ENCODE measurements at places on chromosomes 1 and 21.

GRCh38 chr1:172699111-172699510 is 40.2 kb downstream of the FASLG start:
- peak; percentile 74 for DNase-seq

DNA sequence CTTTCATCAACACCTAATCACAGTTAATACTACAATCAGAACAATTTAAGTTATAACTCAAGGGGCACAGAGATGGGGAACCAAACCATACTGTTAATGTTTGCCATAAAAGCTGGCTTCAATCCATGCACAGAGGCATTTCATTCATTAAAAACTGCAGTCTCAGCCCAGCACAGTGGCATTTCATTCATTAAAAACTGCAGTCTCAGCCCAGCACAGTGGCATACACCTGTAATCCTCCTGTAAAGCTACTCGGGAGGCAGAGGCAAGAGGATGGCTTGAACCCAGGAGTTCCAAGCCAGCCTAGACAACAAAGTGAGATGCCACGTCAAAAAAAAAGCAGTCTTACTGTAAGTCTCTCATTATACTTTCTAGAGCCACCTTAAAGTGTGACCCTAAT is 29.2 kb downstream of the ARID4B start:
- no peak for DNase-seq

- DNase-seq, result no peak
Observed at GRCh38 chr1:99533909-99534637, 111.8 kb upstream of the PALMD start.

DNA sequence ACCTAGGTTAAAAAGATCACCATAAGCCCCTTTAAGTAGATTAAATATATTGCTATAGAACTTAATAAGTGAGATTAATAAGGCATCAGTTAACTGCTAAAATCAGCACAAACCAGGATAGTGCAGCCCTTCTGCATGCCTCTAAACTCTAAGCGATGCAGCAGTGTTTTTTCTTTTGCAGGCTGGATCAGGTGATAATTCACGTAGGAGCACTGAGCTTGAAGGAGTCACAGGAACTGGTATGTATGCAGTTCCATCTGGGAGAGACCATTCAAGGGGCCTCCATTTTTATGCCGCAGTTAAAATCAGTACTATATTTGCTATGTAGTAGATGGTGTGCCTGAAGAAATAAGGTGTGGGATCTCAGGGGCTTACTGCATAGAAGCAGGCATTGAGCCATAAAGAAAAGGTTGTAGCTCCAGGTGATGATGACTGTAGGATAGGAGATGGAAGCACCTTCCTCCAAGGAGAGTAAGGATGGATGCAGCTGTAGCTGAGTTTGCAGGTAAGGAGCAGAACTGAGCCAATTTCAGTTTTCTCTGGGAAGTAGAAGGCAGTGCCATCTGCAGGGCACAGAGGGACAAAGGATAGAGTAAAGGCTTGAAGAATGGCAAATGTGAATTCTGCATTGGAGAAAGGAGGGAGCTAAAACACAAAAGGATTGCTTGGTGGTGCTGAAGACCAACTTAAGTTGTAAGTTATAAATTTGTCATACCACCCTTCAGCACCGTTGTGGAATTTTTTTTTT is 22.6 kb downstream of the NPL start:
- DNase-seq, result no peak

DNA sequence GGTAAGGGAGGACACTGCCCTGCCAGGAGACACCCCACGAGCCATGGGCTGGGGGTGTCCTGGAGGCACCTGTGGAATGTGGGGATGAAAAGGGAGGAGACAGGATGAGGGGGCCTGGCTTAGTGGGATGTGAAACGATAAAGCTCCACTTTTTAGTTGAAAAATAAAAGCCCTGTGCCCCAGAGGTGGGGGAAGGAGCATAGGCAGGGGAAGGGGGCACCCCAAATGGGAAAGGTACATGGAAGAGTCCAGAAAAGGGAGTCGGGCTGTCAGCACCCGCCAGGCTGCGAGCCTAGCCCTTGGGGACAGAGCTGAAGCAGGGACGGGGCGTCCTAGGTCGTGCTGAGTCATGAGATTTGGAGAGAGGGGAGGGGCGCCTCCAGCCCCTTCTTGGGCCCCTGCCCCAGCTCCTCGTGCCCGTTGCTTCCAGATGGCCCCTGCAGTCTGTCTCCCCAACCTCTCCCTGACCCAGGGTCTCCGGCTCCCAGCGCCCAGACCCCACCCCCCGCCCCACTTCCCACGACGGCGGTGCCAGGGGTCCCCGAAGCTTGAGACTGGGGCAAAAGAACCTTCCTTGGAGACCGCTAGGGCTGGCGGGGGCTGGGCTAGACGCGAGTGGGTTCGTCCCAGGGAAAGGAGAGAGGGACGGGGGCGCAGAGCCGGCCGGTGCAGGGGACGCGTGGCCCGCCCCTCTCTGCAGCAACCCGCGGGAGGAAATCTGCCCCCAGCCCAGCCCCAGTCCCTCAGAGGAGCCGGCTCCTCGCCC is 795 bp downstream of the SYT2 start:
- DNase-seq, result no peak

DNA sequence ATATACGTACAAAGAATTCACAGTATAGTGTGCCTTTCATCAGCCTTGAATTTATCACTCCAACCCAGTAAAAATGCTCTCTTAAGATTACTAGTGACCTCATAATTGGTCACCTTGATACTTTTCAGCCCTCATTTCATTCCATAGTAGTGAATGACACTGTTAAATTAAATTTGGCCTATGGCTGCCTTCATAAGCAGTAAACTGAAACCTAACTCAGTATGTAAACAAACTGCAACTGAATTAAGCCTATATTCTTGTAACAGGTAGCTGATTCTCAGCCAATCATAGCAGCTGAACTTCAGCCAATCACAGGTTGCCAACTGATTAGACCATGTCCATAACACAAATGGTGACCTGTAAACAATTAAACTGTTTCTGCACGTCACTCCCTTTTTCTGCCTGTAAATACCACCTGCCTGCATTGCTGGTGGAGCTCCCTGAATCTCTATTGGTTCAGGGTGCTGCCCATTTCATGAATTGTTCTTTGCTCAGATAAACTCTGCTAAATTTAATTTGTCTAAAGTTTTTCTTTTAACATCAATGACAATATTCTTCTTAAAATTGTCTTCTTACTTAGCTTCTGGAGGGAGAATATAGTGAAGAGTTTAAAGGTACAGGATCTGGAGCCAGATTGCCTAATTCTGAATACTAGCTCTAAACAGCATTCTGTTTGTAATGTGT is 24.0 kb upstream of the CAMSAP2 start:
- DNase-seq, result no peak

- no peak for DNase-seq
Observed at GRCh38 chr1:164361927-164362326, 197.1 kb upstream of the PBX1 start.

DNA sequence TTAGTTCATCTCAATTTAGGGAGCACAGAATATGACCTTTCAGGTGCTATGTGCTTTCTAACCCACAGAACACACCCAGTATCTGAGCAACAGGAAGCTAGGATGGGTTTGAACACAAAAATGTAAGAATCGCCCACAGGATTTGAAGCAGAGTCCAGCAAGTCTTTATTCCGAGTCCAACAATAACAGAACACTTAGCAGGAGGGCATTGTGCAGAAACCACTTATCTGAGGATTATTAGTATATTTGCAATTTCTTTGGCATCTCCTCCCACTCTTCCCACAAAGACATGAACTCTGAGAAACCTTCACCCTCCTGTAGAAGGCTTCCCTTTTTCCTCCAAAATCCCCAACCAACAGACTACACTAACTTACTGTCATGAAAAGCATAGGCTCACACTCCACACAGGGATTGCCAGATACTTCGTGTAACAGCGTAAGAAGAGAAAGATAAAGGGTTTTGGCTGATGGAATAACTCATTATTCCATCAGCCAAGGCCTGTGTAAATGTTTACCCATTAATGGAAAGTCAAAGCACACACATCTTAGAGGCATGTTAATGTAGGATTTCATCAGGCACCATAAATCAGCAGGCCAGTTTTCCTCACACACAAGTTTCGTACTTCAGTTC is 16.1 kb downstream of the SIPA1L2 start:
- DNase-seq, result no peak

GRCh38 chr1:1832166-1832565 is 53.9 kb upstream of the NADK start:
- no peak for DNase-seq

DNA sequence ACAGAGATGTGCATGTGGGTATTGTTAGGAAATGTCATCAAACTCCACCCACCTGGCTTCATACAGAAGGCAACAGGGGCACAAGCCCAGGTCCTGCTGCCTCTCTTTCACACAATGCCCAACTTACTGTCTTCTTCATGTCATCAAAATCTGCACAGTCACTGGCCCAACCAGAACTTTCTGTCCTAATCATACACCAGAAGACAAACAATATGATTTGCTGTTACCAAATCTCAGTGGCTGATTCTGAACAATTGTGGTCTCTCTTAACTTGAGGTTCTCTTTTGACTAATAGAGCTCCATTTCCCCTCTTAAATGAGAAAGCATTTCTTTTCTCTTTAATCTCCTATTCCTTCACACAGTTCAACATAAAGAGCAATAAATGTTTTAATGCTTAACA is 7.7 kb downstream of the HSD3B2 start:
- DNase-seq, result no peak

DNA sequence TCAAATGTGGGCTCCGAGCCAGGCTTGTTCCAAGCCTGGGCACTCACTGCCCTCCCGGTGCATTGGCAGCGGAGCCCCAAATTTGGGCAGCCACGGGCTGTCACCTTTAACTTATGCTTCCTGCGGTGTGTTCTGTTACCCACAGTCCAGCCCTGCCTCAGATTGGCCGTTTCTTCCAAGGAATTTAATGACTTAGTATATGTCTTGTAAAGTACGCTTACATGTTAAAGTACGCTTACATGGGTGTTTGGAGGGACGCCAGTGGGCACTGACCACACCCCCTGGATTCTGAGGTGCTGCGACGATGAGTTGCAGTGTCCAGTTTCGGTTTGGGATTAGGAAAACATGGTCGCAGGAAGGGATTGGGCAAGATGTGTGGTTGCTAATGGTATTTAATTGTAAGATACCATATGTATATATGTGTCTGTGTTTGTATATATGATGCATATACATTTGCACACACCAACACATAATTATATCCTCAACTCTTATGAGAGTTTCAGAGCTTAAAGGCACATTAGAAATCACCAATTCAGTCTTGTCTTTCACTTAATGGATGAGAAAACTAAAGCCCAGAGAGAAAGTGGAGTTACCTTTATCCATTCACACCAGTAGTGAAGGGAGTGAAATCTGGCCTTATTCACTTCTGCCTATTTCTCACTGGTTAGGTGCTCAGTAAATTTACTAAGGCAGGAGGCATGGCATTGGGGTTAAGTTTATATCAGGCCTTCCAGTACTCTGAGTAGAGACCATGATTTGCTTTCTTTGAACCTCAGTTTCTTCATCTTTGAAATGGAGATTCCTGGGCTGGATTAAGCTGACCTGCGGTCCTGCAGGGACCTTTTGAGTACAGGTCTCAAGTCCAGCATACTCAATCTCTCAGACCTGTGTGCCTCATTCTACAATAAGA is 1.0 kb downstream of the SMYD2 start:
- no peak for DNase-seq

GRCh38 chr1:174799136-174799479 is 200.6 kb upstream of the CACYBP start:
- DNase-seq, result no peak

- no peak for DNase-seq
Observed at GRCh38 chr1:30912224-30912623, 3.7 kb upstream of the SDC3 start.

GRCh38 chr1:31781756-31782371 is 17.7 kb upstream of the ADGRB2 start:
- DNase-seq, result no peak

DNA sequence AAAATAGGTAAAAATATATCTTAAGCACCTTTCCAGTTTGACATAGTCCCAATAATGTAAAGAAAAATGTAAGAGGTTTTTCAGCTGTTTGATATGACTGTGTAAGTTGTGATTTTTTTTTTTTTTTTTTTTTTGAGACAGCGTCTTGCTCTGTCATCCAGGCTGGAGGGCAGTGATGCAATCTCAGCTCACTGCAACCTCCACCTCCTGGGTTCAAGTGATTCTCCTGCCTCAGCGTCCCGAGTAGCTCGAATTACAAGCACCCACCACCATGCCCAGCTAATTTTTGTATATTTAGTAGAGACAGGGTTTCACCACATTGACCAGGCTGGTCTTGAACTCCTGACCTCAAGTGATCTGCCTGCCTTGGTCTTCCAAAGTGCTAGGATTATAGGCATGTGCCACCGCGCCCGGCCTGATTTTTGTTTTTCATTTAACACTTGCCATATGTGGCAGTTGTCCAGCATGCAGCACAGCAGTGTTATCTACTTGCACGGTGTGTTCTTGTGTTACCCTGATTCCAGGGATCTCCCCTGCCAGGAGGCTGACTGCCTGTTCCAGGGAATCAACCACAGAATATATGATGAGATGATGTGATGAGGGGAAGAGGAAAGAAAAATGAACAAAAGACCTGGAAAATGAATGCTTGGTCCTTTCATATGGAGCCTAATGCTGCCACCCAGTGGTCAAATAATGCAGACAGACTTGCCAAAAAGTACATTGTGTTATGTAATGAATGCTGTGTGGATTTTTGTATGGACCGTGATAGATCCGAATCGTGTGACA is 79.0 kb downstream of the RAVER2 start:
- DNase-seq, result peak; percentile 42
